ENCODE measurements at places on chromosomes 2 and 18.

GRCh38 chr2:102664471-102664909, 45.1 kb downstream of the SLC9A2 start:
- DNase-seq: no peak

- DNase-seq: no peak
Measured at GRCh38 chr2:239920693-239921365, 104.3 kb downstream of the NDUFA10 start.

GRCh38 chr2:55088400-55088799, 38.1 kb upstream of the RTN4 start:
- no peak for DNase-seq

GRCh38 chr2:169106563-169107545, 37.5 kb downstream of the DHRS9 start:
- DNase-seq: no peak

DNA sequence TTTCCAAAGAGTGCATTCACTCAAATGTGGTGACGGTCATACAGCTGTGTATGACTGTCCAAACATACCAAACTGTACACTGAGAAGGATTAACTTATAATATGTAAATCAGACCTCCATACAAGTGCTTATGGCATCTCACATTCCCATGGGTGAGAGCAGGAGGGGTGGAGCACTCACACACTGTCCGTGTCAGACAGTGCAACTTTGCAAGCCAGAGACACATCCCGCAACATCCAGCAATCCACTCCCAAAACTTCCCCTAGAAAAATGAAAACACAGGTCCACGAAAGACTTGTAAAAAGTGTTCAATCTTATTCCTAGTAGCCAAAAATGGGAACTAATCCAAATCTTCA, 36.4 kb downstream of the FAM168B start:
- DNase-seq: no peak

Measured in NCI-H2081 (cell line).